ENCODE measurements at places on chromosomes 6 and 20.

- DNase-seq, result no peak
Observed at GRCh38 chr20:35757098-35757705, 14.6 kb upstream of the PHF20 start.

DNA sequence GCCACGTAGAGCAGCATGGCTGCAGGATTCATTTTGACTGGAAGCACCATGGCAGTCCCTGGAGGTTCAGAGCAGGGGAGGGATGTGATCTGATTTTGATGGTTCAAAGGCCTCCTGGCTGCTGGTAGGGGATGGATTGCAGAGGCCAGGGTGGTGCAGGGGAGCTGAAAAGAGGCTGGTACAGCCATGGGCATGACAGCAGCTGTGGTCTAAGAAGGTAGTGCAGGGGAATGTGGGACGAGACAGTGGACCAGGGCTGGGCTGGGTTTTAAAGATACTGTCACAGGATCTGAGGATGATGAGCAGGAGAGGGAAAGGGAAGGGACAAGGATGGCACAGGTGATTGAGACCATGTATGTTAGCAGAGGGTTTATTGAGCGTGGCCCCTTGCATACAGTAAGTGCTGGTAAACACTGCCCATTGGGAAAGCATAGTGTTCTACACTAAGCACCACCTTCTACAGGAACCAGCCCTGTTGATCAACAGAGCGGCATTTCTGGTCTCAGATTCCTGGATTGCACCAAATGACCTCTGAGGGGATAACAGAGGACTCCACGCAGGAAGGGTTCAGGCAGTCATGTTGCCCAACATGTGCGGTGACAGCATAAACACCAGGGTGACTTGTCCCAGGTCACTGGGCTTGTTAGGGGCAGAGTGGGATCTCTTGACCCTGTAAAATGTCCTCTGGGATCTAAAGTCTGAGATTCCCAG lies 14.5 kb upstream of the SIRPA start:
- DNase-seq, result no peak

DNA sequence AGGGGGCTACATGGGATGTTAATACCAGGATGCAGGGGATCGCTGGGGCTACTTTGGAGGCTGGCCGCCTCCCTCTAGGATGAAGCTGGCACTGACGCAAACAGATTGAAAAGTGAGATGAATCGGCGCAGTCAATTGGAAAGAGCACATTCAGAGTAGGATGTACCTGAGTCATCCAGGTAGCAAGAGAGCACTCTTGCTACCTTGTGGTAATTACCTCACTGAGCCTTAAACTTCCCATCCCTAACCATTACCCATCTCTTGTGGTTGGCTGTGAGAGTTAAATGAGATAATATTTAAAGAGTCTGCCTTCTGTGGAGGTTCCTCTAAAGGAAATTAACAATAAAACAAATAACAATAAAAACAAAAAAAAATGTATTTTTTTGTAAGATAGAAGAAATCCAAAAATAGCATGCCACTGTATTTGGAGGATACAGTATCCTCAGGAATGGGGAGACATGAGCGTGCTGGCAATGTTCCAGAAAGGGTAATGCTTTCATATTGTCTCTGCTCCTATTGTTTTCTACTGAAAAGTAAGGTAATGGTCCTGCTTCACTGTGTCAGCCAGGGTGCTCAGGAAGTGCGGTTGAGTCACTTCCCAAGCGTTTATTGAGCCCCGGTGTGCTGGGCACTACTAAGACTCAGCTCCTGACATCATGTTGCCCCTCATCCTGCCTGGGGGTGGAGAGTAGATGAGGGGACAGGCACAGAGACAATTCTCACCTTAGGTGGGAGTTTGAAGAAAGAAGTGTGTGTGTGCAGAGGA lies 301.1 kb downstream of the EYA4 start:
- DNase-seq, result no peak

- DNase-seq, result no peak
Observed at GRCh38 chr6:43180985-43181384, 1.0 kb upstream of the CUL9 start.

DNA sequence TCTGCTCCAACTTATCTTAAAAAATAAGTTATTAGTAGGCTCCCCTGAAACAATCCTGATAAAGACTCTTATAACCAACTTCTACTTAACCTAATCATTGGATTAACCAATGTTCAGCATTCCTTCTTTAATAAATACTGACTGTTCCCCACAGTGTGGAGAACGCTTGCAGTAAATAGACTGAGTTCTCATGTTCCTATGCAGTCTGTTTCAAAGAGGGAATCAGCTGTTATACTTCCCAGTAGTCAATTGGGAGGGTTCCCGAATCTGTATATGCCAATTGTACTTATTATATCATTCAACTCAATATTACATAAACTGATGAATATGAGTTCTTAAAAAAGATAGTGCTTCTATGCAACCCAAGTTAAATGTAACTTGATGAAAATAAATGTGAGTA lies 9.7 kb upstream of the JAG1 start:
- DNase-seq, result no peak

- DNase-seq, result no peak
Observed at GRCh38 chr20:45067087-45067486, 33.8 kb downstream of the KCNS1 start.

GRCh38 chr6:169156108-169156792 lies 97.4 kb downstream of the THBS2 start:
- no peak for DNase-seq

DNA sequence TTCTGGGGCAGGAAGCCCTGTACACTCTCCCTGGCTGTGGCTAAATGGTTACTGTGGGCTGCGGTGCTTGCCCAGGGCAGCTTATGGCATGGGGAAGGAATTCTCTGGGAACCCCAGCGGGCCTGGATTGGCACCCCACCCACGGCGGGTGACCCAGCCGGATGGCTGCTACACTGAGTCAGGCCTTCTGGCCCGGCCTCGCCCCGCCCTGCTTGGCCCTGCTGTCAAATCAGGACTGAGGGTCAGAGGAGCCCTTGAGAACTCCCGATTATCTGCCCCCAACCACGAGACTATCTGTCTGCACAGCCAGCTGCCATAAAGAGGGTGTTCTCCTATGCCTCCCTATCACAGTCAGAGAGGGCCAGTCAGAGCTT lies 7.3 kb upstream of the ITPR3 start:
- no peak for DNase-seq

GRCh38 chr6:161029195-161029809 lies 37.7 kb downstream of the MAP3K4 start:
- no peak for DNase-seq

- no peak for DNase-seq
Observed at GRCh38 chr20:24118441-24119175, 130.0 kb upstream of the GGTLC1 start.

- DNase-seq, result no peak
Observed at GRCh38 chr6:106747139-106747538, 117.8 kb downstream of the QRSL1 start.

DNA sequence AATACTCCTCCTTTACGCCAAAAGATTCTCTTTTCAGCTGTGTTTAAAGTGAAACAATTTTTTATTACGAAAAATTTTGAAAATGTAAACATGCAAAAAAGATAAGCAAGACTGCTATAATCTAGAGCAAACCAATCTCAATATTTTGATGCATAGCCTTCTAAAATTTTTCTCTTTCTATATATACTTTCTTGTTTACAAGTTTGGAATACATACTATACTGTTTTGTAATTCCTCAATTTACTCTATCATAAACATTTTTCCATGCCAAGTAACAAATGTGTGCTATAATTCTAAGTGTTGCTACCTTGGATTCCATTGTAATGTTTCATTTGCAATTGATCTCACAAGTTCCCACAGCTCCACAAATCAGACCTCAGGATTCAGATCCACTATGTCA lies 43.1 kb upstream of the KIF16B start:
- DNase-seq, result no peak

GRCh38 chr20:63224412-63225081 lies 8.6 kb upstream of the YTHDF1 start:
- DNase-seq, result no peak

GRCh38 chr6:108561742-108562502 lies 1.2 kb downstream of the FOXO3 start:
- DNase-seq, result no peak

GRCh38 chr20:13494019-13494418 lies 144.7 kb downstream of the TASP1 start:
- DNase-seq, result no peak

GRCh38 chr6:81694207-81694606 lies 58.3 kb downstream of the TENT5A start:
- no peak for DNase-seq

- DNase-seq, result no peak
Observed at GRCh38 chr6:39952167-39952566, 17.9 kb upstream of the MOCS1 start.

DNA sequence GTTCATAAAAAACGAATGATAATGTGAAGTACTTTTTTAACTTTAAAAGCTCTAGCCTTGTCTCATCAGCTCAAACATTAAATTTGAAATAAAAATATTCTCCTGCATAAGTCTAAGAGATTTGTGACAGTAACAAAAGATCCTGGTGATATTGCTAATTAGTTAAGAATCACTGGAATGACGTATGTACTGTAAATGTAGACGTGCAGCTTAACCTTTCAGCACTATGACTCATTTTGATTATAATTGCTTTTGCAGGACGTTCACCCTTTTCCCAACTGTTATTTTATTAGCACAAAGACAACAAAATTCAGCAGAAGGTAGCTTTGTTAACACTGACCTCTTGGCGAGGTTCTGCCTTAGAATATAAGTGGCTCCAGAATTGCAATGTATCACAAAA lies 68.6 kb downstream of the TENT5A start:
- no peak for DNase-seq

GRCh38 chr6:19851241-19852089 lies 14.3 kb downstream of the ID4 start:
- DNase-seq, result no peak

- no peak for DNase-seq
Observed at GRCh38 chr20:51864967-51865366, 62.6 kb upstream of the SALL4 start.

DNA sequence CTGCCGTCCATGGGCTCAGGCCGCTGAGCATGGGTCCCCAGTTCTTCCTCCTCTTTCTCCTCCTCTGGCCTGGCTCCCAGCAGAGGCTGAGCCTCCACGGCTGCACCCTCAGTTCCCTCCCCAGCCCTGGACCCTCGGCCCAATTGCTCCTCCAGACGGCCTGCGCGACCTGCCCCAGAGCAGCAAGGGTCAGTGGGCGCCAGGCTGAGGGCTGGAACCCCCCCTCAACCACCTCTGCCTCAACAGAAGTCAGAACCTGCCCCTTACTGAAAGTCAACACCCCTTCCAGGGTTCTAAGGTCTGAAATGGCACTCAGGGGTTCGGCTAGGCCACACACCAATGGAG lies 15.9 kb upstream of the SPAG4 start:
- no peak for DNase-seq

DNA sequence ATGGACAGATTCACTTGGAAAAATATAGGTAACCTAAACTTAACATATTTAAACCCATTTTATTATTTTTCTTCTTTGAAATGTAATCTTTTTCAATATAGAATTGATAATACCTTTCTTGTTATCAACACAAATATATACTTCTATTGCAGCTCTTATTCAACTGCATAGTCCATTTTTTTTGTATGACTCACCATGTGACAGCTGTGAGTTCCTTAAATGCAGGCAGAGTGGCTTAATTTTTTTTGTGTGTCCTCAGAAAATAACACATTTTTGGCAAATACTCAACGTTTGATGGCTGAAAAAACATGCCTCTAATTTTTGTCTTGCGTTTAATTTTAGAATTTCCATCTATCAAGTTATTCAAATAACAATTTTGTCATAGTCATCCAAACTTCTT lies 454.8 kb downstream of the PHF3 start:
- no peak for DNase-seq

- no peak for DNase-seq
Observed at GRCh38 chr6:6390849-6391602, 70.6 kb upstream of the F13A1 start.

GRCh38 chr20:3121955-3122610 lies 37.6 kb upstream of the AVP start:
- no peak for DNase-seq

- DNase-seq, result no peak
Observed at GRCh38 chr6:4790158-4790899, 14.1 kb downstream of the CDYL start.

GRCh38 chr20:62545901-62546525 lies 70.2 kb upstream of the GATA5 start:
- DNase-seq, result no peak

GRCh38 chr6:159100395-159101182 lies 55.8 kb upstream of the TAGAP start:
- DNase-seq, result no peak

All from cortex of kidney (tissue), 1 donor.